Activated B cell treated with CpG ODN at 0.5 μM for 24 hours (primary cell): ENCODE measurements at places on chromosomes 4 and X. TPM values are rescaled to one million over a fixed set of nuclear protein-coding genes. Genes with fewer than 3 reads are reported as not detected.

The S100P gene
- total RNA-seq = not detected in 2 replicates

The F8A3 gene
- 9.4 and 11.6 TPM in 2 replicates for total RNA-seq

- no peak overlapping the region for H3K27ac ChIP-seq
- H3K36me3 ChIP-seq = peaks cover 20% of the 10 kb centered on the region
- H3K4me1 ChIP-seq = peaks cover 3% of the 10 kb centered on the region
- no peaks in the 10 kb centered on the region for H3K27me3 ChIP-seq
- no peak overlapping the region for H3K4me3 ChIP-seq
- DNase-seq = no peak
These were observed 129.4 kb upstream of the SH3RF1 start for GRCh38 chr4:169399976-169400767.

DNA sequence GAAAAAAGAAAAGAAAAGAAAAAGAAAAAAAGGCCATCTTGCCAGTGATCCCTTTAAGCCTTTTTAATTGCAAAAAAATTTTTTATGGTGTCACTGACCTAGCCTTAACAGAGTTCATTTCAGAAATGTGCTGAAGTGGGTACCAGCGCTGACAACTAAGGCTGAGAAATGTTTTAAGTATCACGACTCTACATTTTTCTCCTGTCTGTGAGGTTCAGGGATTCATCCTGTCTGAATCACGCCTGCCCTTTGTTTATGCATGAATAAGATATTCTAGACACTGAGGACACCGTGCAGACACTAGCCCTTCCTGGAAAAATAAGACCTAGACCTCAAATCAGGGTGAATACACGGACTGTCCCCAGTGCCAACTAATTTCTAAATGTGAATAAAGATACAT is 154.4 kb upstream of the NOCT start:
- H3K27ac ChIP-seq = no peak overlapping the region
- H3K27me3 ChIP-seq = peaks cover 2% of the 10 kb centered on the region
- no peak overlapping the region for H3K4me3 ChIP-seq
- no peaks in the 10 kb centered on the region for H3K36me3 ChIP-seq
- H3K4me1 ChIP-seq = no peaks in the 10 kb centered on the region

DNA sequence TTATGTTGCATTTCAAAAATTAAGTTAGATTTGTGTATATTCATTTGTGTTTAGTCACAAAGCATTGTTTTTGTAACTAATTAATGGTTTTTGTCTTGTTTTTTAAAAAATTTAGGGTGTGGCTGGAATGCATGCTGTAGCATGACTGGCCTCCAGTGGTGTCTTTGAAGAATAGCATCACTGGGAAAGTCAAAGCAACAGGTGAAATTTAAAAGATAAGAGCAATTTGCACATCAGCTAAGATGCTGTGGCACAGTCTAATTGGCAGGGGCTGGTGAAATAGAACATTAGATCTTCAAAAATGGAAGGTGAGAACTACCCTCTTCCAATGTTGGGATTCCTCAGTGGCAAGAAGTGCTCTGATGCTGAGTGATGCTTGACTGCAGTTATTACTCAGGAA is 45.3 kb downstream of the ANK2 start:
- H3K4me1 ChIP-seq = no peaks in the 10 kb centered on the region
- H3K27me3 ChIP-seq = no peaks in the 10 kb centered on the region
- H3K27ac ChIP-seq = no peak overlapping the region
- no peak overlapping the region for H3K4me3 ChIP-seq
- no peak for DNase-seq

GRCh38 chrX:87874043-87874442 is 356.4 kb downstream of the KLHL4 start:
- DNase-seq = no peak
- no peak overlapping the region for H3K27ac ChIP-seq
- no peaks in the 10 kb centered on the region for H3K4me1 ChIP-seq
- H3K4me3 ChIP-seq = no peak overlapping the region
- no peaks in the 10 kb centered on the region for H3K27me3 ChIP-seq

- H3K27ac ChIP-seq = no peak overlapping the region
- no peak overlapping the region for H3K4me3 ChIP-seq
- H3K36me3 ChIP-seq = no peaks in the 10 kb centered on the region
- no peaks in the 10 kb centered on the region for H3K4me1 ChIP-seq
- DNase-seq = no peak
- H3K27me3 ChIP-seq = no peaks in the 10 kb centered on the region
These were observed 196.4 kb upstream of the MAGEB18 start for GRCh38 chrX:25941559-25942250.

- H3K4me3 ChIP-seq = no peak overlapping the region
- H3K27me3 ChIP-seq = no peaks in the 10 kb centered on the region
- no peak for DNase-seq
- no peak overlapping the region for H3K27ac ChIP-seq
These were observed 481.5 kb downstream of the PACRGL start for GRCh38 chr4:21181716-21182115.
